Stimulated activated CD8-positive, alpha-beta memory T cell treated with anti-CD3 and anti-CD28 coated beads, Interleukin-4, amount 100 ng/mL, for 48 hours (primary cell): ENCODE measurements at places on chromosomes 1 and 21.

- DNase-seq = no peak
Measured at GRCh38 chr1:67313934-67314671, 6.4 kb downstream of the IL12RB2 start.

- DNase-seq = no peak
Measured at GRCh38 chr21:45591619-45592207, 49.5 kb upstream of the SLC19A1 start.

GRCh38 chr1:63891060-63891690, 117.4 kb downstream of the ROR1 start:
- no peak for DNase-seq

GRCh38 chr1:159163614-159164228, 7.7 kb upstream of the CADM3 start:
- DNase-seq = no peak

DNA sequence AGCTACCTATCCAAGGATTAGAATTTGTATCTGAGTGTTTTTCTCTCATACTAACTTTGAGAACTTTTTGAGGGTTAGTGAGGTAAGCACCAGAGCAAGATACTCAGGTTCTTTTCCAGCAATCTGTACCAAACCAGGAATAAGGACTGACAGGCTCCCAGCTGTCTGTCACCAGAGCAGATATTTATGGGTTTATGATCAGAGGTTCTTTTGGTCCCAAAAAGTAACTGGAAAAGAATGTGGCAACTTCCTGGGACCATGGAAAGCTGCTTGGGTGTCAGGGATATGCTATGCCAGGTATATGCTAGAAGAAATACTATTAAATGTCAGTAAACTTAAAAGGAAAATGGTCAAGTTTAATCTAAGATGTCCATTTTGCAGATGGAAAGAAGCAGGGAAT, 75.7 kb upstream of the ZNF326 start:
- DNase-seq = no peak

GRCh38 chr1:210332719-210333398, 4.2 kb downstream of the HHAT start:
- DNase-seq = peak; percentile 72

DNA sequence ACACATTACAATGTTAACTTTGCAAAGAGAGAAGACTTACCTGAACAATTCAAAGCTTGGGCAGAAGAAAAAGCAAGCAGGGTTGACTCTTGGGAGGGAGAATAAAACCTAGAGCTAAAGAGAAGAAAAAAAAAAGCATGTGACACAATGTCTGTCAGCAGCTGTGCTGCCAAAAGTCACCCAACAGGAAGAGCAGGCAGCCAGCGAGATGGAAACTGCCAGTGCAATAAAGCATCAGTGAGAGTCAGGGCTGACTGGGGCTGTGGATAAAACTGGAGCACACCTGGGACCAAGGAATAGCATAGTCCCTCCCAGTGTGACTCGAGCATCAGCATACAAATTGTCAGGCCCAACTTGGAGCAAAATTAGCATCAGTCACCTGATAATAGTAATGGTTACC, 65.0 kb upstream of the SLC22A15 start:
- DNase-seq = no peak

- DNase-seq = no peak
Measured at GRCh38 chr1:162016631-162017030, 7.0 kb downstream of the OLFML2B start.

DNA sequence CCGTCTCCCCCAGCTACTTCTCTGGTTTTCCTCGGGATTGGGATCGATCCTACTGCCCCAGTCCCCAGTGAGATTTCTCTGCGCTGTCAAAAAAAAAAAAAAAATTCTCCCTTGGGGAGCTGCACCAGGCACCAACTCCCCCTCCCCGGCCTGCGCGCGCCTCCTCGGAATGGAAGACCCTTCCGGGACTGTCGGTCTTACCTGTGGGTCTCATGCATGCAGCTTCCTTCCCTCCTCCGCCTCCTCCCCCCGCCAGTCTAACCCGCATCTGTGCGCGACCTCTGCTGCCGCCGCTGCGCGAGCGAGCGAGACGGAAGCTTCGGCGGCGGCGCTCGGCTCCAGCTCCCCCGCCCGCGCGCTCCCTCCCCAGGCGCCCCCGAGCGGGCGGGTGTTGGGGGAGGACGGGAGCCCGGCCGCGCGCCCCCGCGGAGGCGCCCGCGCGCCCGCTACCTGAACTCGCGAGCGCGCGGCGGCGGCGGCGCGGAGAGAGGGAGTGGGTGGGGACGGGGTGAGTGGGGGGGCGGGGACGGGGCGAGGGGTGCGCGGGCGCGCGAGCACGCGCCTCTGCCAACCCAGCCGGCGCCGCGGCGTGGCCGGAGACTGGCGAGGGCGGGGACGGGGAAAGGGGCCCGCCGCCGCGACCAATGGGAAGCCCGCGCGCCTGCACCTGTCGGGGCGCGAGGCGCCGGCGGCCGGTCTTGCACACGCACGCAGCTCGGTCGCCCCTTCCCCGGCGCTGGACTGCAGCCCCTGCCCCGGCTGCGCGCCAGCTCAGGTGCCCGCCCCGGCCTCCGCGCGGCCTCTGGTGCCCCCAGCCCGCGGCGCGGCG, at the start of gene SUSD4:
TSS of gene SUSD4 (minus strand) at position 321 of the 829 bp plus-strand sequence. CDS start 751 bp downstream, outside the sequence.
- DNase-seq = peak; percentile 67

DNA sequence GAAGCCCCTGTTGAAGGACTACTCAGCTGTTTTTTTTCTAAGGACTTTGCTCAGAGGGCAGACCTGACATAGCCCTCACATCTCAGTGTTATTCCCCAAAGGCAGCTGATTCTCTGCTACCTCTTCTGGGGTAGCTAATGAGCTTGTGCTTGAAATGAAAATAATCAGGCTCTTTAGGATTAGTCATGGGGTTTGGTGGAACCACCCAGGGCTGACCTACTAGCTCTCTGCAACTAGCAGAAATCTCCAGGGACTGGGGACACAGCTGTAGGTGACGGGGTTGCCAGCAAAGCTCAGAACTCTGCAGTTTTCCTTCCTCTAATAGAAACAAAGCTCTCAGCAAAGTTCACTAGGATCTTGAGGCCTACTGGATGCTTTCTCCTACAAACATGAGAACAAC, 106.4 kb upstream of the BCL9 start:
- no peak for DNase-seq

GRCh38 chr1:44592208-44593145, 81.8 kb downstream of the TMEM53 start:
- DNase-seq = no peak

- DNase-seq = no peak
Measured at GRCh38 chr1:228076796-228077430, 5.6 kb upstream of the ARF1 start.

- DNase-seq = no peak
Measured at GRCh38 chr1:66050633-66051032, 257.9 kb downstream of the PDE4B start.

GRCh38 chr1:192698731-192699130, 62.8 kb downstream of the RGS13 start:
- DNase-seq = no peak

- no peak for DNase-seq
Measured at GRCh38 chr1:156500543-156500792, at the start of gene MEF2D. Gene MEF2D, minus strand, starts transcription at chr1:156500775. Its CDS starts 17,483 bp downstream, at chr1:156483292.

GRCh38 chr1:238589843-238590435, 699.2 kb upstream of the ZP4 start:
- DNase-seq = no peak

- DNase-seq = no peak
Measured at GRCh38 chr1:1220197-1220596, 6.2 kb upstream of the TNFRSF4 start.

GRCh38 chr1:235067396-235068157, 61.1 kb downstream of the TOMM20 start:
- no peak for DNase-seq

- DNase-seq = no peak
Measured at GRCh38 chr21:41965461-41966013, 11.7 kb upstream of the C2CD2 start.

- DNase-seq = no peak
Measured at GRCh38 chr1:20216574-20216973, 30.3 kb upstream of the PLA2G2C start.

DNA sequence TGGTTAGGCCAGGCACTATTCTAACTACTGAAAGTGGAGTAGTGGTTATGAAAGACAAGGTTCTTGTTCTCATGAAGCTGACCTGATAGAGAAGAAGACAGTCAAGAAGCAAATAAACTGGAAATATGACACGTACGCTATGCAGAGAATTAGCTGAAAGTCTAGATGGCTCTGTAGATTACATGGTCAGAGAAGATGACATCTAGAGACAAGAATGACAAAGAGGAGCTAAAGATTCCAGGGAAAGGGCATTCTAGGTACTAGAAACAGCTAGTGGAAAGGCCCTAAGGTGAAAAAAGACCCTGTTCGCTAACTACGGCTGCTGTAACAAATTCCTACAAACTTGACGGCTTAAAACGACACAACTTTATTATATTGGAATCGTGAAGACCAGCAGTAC, 68.0 kb upstream of the NRIP1 start:
- DNase-seq = no peak

DNA sequence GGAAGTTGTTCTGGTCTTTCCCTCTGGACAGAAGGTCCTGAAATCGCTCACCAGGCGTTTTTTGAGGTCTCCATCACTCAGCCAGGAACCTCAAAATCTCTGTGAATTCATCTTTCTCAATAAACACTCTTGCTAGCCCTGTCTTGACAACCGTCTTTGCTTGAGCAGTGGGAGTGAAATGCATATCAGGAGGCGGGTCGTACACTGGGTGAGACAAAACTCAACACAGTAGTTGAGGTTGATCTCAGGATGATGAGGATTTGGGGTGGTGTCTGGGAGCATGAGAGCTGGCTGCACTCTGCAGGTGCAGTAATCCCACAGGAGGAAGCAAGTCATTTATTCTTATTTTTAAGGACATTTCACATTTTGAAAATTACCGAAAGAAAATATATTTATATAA, 1.9 kb downstream of the GPR25 start:
- no peak for DNase-seq

GRCh38 chr1:161549652-161550051, at the start of gene FCGR3A:
Gene FCGR3A, minus strand, starts transcription at chr1:161549818. Its CDS starts 82 bp downstream, at chr1:161549736.
- DNase-seq = no peak

- DNase-seq = no peak
Measured at GRCh38 chr1:116667078-116667574, 407 bp downstream of the IGSF3 start.

DNA sequence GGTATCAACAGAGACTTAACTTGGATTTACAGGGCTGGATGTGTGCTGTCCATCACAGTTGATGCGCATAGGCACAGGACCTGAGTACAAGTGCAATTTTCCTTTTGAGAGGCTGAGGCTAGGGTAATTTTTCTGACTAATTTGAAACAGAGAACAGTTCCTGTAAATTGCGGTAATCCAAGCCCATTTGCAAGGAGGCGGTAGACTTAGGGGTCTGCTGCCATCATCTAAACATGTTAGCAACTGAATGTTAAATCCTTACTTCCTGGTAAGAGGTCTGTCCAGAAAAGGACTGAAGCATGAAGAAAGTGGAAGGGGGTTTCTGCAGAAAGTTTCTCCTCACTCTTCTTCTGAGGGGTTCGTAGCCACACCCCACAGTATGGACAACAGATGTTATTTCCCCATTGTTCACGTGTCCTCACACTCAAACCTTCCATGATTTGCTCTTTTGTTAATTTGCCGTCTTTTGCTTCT, 23.7 kb upstream of the C1orf198 start:
- DNase-seq = no peak

DNA sequence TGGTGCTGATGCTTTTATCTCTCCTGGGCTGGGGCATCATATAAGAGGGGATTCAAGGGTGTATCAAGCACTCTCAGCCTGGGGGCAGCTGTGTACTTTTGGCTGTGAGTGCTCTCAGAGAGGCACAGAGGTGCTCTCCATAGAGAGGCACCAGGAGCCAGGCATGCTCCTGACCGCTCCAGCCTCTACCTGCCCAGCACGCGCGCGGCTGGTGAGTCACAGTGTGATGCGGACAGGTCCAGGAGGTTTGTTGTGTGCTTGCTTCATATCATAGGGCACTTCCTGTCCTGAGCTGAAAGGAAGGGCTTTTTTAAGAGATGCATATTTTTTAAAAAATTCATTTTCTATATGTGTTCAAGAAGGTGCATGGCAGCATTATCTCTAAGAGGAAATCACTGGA, 93.6 kb upstream of the BCAR3 start:
- DNase-seq = no peak
